ENCODE measurements at places on chromosomes 2 and 18. TPM values are rescaled to one million over a fixed set of nuclear protein-coding genes. Genes with fewer than 3 reads are reported as not detected.

CHRNA1 gene
- total RNA-seq, result not detected

LYPD6 gene
- not detected for total RNA-seq

IL36B gene
- total RNA-seq, result not detected

KRTCAP3 gene
- total RNA-seq, result 2.2 TPM

RAB17 gene
- not detected for total RNA-seq

SLC14A1 gene
- 1.6 TPM for total RNA-seq

ARL6IP6 gene
- 22.3 TPM for total RNA-seq

UPP2 gene
- not detected for total RNA-seq

CERKL gene
- total RNA-seq, result not detected

RAB6D gene
- not detected for total RNA-seq
